ENCODE measurements at places on chromosomes 1 and 21.

GRCh38 chr1:201793306-201793925 lies 35.5 kb upstream of the IPO9 start:
- DNase-seq = no peak

DNA sequence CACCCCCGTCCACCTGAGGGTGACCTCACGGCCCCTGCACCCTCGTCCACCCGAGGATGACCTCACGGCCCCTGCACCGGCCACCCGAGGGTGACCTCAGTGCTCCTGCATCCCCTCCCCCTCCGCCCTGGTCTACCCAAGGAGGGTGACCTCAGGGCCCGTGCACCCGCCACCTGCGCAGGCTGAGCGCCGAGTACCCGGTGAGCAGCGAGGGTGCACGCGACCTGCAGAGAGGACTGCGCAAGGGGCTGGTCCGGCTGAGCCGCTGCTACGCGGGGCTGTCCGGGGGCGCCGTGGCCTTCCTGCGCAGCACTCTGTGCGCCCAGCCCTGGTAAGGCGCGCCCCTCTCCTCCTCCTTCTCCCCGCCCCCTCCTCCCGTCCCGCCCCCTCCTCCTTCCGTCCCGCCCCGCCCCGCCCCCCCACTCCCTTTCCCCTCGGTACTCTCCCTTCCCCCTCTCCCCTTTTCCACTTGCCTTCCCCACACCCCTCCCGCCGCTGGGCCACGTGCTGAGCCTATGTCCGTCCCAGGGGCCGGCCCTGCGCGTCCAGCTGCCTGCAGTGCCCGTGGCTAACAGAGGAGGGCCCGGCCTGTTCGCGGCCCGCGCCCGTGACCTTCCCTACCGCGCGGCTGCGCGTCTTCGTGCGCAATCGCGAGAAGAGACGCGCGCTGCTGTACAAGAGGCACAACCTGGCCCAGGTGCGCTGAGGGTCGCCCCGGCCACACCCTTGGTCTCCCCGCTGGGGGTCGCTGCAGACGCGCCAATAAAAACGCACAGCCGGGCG lies 28.4 kb downstream of the TRIM11 start:
- DNase-seq = peak; percentile 92

- no peak for DNase-seq
Measured at GRCh38 chr1:207078578-207079132, 10.0 kb upstream of the C4BPB start.

DNA sequence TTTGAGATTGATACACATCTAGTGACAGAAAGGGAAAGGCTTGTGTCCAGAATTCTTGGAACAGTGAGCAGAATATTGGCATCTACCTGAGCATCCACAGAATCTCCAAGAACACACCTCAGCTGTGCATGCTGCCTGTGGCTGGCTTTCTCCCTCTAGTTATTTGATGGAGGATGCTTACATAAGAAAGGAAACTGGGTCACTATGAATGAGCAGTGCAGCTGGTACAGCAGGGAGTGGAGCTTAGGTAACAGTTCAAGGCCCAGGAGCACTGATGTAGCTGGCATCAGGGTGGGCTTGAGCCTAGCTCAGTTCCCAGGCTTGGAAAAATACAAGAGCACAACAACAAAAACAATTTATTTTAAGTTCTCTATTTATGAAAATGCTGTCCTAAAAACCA lies 26.3 kb downstream of the RGS8 start:
- no peak for DNase-seq

DNA sequence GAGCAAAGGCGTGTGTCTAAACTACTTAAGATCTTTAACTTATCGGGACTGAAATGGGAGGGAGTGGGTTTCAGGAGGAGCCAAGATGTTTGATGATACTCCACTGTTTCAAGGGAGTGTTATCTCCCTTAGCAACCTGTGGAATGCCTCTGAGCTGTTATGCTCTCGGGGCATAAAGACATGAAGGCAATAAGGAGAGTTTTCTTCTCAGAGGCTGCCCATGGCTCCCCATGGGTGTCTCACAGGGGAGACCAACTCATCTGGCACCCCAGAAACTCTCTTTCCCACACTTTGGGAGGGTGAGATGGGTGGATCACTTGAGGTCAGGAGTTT lies 130.0 kb downstream of the LIPI start:
- DNase-seq = no peak

GRCh38 chr1:153572569-153573015 lies 6.9 kb upstream of the S100A2 start:
- DNase-seq = peak; percentile 72

DNA sequence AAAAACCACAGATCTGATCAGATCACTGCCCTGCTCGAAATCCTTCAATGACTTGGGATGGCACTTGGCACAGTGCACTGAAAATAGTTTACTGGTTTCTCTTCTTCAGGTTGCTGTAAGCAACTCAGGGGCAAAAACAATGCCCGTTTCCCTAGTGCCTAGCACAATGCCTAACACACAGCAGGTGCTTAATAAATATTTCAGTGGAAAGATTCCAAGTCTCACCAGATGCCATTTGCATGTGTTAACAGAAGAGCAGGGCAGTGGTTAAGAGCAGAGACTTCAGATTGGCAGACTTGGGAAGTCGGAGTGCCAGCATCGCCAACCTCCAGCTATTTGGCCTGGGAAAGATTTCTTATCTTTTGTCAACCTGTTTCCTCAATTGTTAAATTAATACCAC lies 10.9 kb upstream of the METTL25B start:
- no peak for DNase-seq

GRCh38 chr1:153652805-153653500 lies 5.5 kb upstream of the SNAPIN start:
- no peak for DNase-seq

GRCh38 chr1:43936431-43937151 lies 3.0 kb downstream of the ARTN start:
- DNase-seq = no peak

DNA sequence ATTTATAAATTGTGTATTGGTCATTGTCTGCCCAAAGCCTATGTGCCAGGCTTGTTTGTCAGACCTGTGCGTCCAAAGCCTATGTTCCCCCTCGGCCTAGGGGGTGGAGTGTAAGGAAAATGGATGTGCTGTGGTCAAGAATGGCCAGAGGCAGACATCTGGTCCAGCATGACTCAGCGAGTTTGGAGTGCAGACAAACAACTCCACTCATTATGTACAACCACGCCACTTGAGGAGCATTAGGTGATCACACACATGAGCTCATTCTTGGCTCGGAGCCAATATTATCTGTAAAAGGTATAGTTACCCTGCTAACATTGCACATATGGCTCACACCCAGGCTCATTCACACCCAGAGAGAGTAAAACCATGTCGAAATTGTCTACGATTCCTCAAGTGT lies 1047.6 kb upstream of the ADGRL4 start:
- DNase-seq = peak; percentile 94

DNA sequence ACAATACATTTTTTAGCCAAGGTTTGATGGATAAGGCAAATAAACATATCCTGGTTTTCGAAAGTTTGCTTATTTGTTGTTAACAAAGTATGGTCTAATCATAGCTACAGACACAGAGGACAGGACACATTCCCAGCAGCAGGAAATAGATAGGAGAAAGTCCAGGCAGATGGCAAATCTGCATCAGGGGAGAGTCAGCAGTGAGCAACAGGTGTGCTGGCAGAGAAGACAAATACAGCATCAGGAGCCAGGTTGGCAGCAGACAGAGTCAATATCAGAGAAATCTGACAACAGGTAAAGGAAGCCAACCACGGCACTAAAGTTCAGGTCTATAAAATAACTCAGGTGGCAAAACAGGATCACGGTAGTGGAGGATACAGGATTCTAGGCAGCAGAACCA lies 210.7 kb upstream of the PTBP2 start:
- no peak for DNase-seq

DNA sequence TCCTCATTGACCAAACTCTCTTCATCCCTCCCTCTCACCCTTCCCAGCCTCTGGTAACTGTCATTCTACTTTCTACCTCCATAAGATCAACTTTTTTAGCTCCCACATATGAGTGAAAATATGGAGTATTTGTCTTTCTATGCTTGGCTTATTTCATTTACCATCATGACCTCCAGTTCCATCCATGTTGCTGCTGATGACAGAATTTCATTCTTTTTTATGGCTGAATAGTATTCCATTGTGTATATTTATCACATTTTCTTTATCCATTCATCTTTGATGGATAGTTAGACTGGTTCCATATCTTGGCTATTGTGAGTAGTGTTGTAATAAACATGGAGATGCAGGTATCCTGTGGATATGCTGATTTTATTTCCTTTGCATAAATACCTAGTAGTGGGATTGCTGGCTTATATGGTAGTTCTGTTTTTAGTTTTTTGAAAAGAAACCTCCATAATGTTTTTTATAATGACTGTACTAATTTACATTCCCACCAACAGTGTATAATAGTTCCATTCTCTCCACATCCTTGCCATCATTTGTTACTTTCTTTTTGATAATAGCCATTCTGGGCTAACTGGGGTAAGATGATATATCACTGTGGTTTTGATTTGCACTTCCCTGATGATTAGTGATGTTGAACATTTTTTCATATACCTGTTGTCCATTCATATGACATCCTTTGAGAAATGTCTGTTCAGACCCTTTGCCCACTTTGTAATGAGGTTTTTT lies 35.7 kb downstream of the IARS2 start:
- DNase-seq = no peak

DNA sequence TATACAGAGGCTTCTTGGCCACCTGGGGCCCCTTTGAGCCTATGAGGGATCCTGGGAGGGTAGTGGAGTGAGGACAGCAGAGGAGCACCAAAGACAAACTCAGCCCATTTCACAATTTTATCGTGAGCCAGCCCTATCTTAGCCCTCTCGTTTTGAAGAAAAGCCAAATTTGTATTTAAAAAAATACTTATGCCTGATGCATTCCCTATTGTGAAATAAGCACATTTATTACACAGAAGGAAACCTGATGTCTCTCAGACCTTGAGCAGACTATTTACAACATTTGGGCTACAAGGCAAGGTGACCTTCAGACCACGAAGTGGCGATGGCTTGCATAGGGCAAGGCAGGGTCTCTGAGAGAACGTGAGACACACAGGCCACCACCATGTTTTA lies 41.3 kb upstream of the H6PD start:
- no peak for DNase-seq

DNA sequence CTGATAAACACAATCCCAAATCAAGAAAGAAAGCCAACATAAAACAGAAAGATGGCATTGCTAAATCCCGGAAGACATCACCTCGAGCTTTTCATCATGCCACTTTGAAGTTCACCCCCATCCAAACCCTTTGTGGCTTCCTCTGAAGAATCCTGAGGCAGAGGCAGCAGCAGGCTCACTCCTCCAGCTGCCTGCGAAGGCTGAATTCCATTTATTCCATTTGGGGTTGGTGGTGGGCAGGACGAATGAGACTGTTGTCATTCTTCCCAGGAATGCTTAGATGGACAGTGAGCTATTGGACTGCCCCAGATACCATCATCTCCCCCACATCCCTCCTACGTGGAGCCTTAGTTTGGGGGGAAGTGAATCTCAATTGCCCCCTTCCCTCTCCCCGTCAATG lies 437.5 kb downstream of the SMYD3 start:
- no peak for DNase-seq

- DNase-seq = no peak
Measured at GRCh38 chr1:206796981-206797402, 24.7 kb upstream of the IL10 start.

DNA sequence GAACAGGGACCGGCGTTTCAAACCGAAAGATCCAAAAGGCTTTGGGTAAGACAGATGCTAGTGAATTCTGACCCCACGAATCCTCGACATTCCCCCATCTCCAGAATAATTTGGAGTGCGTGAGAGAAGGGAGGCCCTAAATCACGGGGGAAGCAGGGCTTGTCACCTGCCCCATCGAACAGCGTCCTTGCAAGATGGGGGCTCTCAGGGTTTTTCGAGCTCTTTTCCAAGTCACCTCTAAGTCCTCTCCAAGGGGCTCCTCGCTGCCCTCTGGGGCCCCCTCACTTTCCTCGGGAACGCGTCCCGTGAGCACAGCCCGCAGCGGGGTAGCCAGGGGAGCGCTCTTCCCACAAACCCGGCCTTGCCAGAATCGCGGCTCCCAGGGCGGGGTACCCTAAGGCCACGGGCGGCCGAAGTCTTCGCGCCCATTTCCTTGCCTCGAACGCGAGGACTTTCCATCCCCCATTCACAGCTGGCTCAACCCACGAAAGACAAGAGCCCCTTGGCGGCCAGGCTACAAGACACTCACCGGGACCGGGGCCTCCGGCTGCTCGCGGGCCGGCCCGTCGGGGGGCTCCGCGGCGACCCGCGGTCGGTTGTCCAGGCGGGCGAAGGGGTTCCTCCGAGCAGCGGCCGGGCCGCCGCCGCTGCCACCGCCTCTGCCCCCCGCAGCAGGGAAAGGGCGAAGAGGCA lies 546 bp downstream of the DONSON start:
- peak; percentile 23 for DNase-seq

DNA sequence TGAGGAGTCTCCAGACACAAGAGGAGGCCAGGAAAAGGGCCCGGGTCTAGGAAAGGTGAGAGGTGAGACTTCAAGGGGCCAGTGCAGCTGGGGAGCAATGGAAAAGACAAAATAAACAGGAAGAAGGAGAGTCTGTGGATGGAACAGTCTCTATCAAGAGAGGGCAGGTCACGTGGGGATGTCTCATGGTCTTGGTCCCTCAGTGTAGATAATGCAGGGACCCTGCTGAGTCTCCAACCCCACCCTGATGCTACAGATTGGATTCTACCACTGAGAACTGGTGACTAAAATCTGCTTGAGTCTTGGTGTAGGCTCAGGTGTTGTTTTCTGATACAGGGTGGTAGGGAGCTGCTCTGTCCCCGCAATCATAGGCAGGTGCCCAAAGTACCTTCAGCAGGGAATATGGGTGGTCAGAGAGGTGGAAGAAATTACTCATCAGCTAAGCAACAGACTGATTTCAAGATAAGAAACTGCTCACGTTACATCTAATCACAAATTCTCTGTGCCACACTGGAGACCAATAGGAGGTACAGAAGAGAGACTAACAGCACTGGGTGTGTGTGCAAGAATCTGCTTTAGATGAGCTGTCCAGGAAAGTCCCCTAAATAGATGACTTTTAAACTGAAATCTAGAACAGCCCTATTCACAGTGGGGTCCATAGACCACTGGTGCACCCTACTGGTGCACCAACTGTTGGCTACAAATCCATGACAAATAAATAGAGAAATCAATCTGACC lies 101.5 kb upstream of the TLR5 start:
- DNase-seq = no peak

GRCh38 chr1:235817101-235817728 lies 49.5 kb downstream of the LYST start:
- DNase-seq = no peak

DNA sequence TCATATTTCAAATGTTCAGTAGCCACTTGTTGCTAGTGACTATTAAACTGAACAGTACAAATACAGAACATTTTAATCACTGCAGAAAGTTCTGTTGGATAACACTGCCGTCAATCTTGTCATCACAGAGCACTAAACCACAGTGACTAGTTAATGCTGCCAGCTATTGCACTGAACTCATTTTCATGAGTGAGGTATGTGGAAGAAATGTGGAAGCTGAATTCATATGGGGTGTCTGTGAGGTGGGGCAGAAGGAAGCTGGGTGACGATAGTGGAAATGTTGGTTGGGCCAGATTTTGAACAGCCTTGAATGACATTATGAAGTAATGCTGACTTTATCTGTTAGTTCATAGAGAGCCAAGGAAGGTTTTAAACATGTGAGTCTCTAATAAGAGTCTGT lies 49.6 kb downstream of the OSBPL9 start:
- no peak for DNase-seq

GRCh38 chr1:14660801-14661200 lies 62.3 kb downstream of the KAZN start:
- no peak for DNase-seq

GRCh38 chr1:212021563-212021962 lies 13.8 kb downstream of the INTS7 start:
- DNase-seq = no peak

Measured in NCI-H1436 (cell line).